Activated CD4-positive, alpha-beta memory T cell treated with anti-CD3 and anti-CD28 coated beads for 36 hours (primary cell): ENCODE measurements at places on chromosomes 2 and 18. TPM values are rescaled to one million over a fixed set of nuclear protein-coding genes. Genes with fewer than 3 reads are reported as not detected.

KATNAL2 gene
- total RNA-seq = 0.46 TPM

- peaks cover 1% of the 10 kb centered on the region for H3K27me3 ChIP-seq
- H3K4me3 ChIP-seq = no peak overlapping the region
- H3K27ac ChIP-seq = no peak overlapping the region
- H3K36me3 ChIP-seq = no peaks in the 10 kb centered on the region
These were observed 124.4 kb downstream of the INHBB start for GRCh38 chr2:120470041-120470965.

- H3K36me3 ChIP-seq = no peaks in the 10 kb centered on the region
- DNase-seq = no peak
These were observed 112.3 kb downstream of the MEP1B start for GRCh38 chr18:32301976-32302743.

DNA sequence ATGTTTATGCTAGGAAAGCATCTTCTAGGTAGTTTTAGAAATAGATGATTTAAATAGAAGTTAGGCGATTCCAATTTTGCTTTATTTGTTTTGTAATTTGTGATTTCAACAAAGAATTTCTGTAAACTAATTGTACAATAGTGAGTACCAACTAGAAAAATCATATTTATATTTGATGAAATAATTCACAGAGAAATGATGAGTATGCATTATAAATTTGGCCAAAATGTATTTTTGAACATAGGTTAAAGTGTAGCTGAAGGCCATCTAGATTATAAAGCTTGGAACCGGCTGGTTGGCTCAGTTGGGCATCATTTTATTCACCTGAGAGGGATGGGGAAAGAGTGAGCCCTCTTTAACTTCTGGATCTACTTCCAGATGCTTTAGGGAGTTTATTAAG is 50.4 kb downstream of the GPD2 start:
- H3K27ac ChIP-seq = no peak overlapping the region
- peaks cover 10% of the 10 kb centered on the region for H3K36me3 ChIP-seq
- peaks cover 33% of the 10 kb centered on the region for H3K4me1 ChIP-seq
- no peak overlapping the region for H3K4me3 ChIP-seq
